ENCODE measurements at places on chromosomes 6 and 20.

DNA sequence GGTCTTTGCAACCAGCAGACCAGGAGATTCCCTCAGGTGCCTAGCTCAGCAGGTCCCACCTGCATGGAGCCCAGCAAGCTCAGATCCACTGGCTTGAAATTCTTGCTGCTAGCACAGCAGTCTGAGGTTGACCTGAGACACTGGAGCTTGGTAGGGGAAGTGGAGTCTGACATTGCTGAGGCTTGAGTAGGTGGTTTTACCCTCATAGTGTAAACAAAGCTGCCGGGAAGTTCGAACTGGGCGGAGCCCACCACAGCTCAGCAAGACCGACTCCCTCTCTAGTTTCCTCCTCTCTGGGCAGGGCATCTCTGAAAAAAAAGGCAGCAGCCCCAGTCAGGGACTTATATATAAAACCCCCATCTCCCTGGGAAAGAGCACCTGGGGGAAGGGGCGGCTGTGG, 34.3 kb downstream of the PRSS35 start:
- DNase-seq = no peak

GRCh38 chr6:33856655-33857054, 52.9 kb upstream of the MLN start:
- no peak for DNase-seq

DNA sequence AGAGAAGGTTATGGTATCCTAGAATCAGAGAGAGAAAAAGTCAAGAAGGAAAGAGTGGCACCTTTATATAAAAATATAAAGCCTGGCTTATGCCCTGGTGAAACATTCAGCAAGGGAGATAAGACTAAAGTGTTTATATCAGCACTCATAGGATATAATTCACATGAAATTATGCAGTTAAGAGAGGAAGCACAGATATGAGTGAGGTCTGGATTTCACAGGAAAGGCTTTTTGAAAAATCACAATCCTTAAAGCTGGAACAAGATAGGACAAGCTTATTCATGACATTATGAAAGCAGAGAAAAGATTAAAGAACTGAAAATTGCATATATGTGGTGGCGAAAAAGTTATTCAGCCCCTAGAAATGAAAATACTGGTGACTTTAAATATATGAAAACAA, 181.2 kb upstream of the FLRT3 start:
- no peak for DNase-seq

DNA sequence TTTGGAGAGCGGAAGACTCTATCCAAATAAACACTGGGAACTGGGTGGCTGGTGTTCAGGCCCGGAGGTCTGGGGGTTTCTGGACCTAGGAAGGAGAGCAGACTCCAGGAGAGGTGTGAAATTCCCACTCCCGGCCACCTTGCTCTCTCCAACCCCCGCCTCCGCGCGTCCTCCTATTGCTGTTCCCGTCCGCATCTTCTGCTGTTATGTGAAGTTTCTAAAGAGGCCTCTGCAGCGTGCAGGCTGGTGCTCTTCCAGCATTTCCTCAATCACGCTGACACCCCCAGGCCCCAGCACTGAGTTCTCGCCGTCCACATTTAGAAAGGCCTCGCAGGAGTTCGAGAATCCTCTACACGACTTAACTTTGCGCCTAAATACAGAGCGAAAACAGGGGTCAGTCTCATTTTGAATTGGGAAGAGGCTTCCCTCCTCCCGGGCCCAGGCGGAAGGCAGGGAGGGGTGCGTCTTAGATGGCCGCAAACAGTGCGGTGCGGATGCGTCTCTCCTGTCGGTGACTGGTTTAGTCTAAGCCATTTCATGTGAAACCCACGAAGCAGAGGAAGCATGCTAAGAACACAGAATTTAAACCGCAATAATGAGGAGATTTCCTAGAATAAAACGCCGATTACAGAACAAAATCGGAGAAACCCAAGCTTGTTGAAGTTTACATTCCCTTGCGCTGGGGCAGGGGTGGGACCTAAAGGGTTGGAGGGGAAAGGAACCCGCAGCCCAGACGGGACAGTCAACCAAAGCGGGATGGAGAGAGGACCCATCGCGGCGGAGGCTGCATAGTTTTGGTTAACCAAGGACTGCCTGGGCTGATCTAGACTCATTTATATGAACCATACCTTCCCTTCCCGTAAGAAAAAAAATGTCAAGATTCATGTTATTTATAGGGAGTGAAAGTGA, 4.0 kb upstream of the FOXF2 start:
- DNase-seq = no peak

GRCh38 chr20:62805155-62805710, 598 bp downstream of the OGFR start:
- DNase-seq = no peak

DNA sequence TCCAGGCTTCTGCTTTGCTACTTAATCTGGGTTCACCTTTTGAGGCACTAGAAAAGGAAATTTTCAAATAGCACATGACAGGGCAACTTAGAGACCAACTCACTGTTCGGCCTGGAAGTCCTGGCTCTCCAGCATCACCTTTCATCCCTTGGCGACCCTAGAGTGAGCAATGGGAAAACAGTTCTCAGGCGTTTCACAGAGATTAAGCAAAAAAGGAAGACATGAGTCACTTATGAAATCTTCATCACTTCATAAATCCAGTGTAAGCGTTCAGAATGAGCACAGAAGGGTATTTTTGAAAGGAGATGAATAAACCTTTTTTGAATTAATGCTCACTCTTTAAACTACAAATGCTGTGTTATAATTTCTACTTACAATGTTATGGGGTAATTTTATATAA, 104.0 kb downstream of the COL12A1 start:
- DNase-seq = peak; percentile 31

DNA sequence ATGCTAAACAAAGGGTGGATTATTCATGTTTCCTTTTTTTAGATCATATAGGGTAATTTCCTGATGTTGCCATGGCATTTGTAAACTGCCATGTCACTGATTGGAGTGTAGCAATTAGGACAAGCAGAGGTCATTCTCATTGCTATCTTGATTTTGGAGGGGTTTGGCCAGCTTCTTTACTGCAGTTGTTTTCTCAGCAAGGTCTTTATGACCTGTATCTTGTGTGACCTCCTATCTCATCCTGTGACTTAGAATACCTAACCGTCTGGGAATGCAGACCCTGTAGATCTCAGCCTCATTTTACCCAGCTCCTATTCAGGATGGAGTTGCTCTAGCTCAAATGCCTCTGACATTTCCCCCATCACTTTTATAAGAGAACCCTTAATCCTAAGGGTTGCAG, 53.6 kb downstream of the CDS2 start:
- DNase-seq = no peak

GRCh38 chr6:22613051-22613450, 43.7 kb downstream of the HDGFL1 start:
- no peak for DNase-seq

DNA sequence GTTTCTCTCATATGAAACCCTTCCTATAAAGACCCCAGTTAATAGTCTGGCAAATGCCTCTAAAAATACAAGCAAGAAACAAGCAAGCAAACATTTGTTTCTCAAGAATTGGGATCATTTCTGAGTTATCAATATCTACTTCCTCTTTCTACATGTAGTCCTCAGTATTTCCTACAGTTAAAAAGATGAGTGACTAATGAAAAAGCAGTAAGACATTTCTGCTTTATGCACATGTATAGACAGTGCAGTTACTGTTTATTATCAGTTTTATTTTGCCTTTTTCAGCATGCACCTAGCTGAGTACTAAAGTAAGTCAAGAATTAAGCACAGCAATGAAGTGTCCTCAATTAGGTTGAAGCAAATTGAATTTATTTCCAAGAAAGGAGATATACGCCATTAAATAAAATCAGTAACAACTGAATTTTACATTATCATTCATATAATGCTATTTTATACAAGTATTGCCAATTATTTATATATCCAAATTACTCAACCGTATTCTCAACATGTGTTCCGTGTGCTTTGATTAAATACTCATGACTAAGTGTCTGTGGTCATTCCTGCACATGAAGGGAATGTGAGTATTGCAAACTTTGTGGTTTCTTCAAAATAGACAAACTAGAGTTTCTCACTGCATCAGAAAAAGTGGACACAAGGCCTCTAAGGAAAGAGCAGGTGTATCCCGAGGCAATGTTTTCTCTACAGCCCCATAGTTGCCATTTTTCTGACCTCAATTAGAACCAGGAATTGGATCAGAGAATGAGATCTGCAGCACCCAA, 159.3 kb upstream of the MARCKS start:
- DNase-seq = peak; percentile 86

- no peak for DNase-seq
Observed at GRCh38 chr6:146819596-146820320, 221.0 kb downstream of the ADGB start.

GRCh38 chr6:127302728-127303660, 36.3 kb downstream of the RNF146 start:
- DNase-seq = no peak

DNA sequence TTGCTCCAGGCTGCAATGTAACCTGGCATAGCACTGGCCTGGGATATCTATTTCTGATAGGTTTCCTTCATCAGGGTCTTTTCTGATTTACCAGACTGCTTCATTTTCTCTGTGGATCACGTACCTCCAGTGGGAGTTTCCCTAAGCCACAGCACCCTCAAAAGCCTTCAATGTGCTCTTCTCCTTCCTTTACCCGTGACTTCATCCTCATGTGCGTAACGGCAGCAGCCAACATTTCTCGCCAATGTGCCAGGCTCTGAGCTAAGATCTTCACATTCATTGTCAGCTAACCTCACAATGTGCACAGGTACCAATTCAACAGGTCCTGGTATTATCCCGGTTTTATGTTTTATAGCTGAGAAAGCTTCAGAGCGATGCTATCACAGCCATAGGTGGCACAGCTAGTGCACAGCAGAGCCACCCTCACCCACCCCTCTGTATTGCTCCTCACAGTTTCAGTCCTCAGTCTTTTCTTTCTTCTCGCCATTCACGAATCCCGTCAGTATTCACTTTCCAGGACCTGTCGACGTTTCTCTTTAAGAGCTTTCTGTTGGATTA, 58.2 kb downstream of the TNFAIP3 start:
- DNase-seq = no peak

- no peak for DNase-seq
Observed at GRCh38 chr6:119312875-119313338, 36.7 kb downstream of the MAN1A1 start.

- DNase-seq = no peak
Observed at GRCh38 chr6:106894978-106895702, 79.4 kb downstream of the CD24 start.

DNA sequence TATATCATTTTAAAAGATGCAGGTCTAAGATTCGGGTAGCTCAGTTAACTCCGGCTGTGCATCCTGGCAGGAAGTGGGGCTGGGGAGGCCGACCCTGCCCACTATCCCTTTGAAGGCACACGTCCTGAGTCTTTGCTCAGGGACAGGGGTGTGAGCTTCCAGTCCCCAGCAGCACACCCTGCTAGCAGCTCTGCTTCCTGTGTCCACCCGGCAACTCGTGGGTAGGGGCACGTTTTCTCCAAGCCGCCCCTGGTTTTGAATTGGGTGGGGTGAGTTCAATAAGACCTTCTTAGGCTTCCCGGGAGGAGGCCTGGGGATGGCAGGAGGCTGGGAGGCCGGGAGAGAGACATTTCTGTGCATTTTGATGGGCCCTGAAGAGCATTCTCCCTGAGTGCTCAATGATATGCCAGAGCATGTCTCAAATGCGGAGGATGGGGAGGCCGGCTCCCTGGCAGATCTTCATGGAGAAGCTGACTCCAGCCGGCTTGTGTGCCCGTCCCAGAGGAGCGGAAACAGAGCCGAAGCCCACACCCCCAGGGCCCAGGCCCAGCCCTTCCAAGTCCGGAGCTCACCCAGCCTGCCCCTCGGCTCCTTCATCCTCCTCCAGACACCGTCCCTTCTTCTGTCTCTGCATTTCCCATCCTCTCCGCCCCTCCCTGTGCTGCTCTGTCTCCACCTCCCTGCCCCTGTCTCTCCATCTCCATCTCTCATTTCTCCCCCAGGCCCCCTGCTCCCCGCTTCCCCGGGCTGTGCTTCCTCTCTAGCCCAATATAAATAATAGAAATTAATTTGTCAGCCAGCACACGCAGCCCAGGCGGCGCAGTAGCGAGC, 36.3 kb upstream of the ZFAND3 start:
- DNase-seq = no peak
